HAP-1 (cell line): ENCODE measurements at places on chromosomes 4 and X.

- no peak for DNase-seq
These were observed 652.1 kb upstream of the AADAT start for GRCh38 chr4:170741856-170742255.

DNA sequence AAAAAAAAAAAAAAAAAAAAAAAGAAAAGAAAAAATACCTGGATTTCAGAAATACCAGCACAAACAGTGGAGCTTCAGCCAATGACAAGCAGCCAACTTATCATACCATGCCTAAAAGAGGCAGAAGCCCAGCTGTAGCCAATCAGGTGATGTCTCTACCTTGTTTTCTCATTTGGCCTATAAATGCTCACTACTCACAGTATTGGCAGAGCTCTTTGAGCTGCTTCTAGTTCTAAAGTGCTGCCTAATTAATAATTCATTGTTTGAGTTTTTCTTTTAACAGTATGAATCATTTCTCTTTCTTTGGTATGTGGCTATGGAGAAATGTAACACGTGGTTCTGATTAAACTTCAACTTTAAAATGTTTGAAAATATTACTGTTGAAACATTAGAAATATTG is 188.8 kb upstream of the TECRL start:
- no peak for DNase-seq

GRCh38 chrX:139914421-139914820 is 18.4 kb downstream of the ATP11C start:
- no peak for DNase-seq

GRCh38 chrX:49292400-49293362 is 10.8 kb upstream of the GAGE10 start:
- peak; percentile 30 for DNase-seq

- peak; percentile 84 for DNase-seq
These were observed 155.1 kb downstream of the SHROOM3 start for GRCh38 chr4:76589872-76590797.

- no peak for DNase-seq
These were observed 143.2 kb downstream of the FRYL start for GRCh38 chr4:48636911-48637310.

- no peak for DNase-seq
These were observed 182.4 kb downstream of the COX18 start for GRCh38 chr4:72887152-72887551.

- no peak for DNase-seq
These were observed 47.6 kb downstream of the MID1IP1 start for GRCh38 chrX:38848671-38849455.

GRCh38 chr4:2070421-2071251 is 11.5 kb downstream of the NAT8L start:
- no peak for DNase-seq

DNA sequence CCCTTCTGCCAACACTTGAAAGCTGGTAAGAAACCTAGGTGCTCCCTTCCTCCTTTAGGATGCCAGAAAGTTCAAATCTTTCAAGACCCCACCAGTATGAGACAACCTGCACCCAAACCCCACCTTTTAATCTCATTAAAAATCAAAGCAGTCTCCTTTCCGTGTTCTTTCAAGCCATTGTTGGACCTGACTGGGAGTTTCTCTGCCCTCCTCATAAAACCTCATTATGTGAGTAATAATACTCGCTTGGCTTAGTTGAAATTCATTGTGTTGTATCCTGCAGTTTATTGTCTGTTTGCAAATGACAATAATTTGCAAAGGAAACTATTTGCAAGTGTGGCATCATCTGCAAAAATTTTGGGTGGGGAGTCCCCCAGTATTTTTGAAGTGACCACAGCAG is 133.2 kb upstream of the VEGFC start:
- peak; percentile 26 for DNase-seq

- DNase-seq, result peak; percentile 39
These were observed 94.9 kb upstream of the WDR17 start for GRCh38 chr4:175970724-175971123.

GRCh38 chr4:173370130-173370476 is 651 bp upstream of the SAP30 start:
- peak; percentile 20 for DNase-seq

- DNase-seq, result no peak
These were observed 8.0 kb upstream of the CPEB2 start for GRCh38 chr4:14994242-14994641.

DNA sequence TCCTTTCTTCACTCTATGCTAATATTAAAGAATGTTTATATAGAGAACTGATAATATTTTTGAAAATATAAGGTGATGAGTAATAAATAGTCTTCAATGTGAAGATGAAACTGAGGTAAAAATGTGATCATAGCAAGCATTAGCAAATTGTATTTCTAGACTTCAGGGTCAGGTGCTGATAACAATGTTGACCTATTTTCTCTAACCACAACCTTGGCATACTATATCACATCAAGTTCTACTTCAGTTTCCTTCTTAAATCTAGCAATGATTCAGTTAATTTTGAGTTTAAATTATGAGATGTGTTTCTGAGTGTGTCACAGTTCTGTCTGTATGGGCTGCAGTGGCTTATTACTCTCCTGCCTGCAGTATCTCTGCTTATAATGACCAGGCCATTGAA is 209.4 kb downstream of the RAPGEF2 start:
- no peak for DNase-seq

DNA sequence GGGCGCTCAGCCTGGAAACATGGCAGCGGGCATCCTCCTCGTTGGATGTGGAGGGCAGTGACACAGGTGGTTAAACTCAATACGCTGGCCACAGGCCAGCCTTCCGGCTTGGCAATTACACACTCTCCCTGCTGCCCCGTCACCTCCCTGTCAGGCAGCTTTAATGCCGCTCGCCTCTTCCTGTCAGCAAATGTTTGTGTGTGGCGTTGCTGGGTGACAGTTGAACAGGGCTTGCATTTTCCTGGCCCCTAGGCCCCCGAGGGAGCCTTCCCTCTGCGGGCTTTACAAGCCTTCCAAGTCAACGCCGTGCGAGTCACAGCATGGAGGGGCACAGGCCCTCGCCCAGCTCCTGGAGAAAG is 620.0 kb downstream of the BCOR start:
- no peak for DNase-seq

DNA sequence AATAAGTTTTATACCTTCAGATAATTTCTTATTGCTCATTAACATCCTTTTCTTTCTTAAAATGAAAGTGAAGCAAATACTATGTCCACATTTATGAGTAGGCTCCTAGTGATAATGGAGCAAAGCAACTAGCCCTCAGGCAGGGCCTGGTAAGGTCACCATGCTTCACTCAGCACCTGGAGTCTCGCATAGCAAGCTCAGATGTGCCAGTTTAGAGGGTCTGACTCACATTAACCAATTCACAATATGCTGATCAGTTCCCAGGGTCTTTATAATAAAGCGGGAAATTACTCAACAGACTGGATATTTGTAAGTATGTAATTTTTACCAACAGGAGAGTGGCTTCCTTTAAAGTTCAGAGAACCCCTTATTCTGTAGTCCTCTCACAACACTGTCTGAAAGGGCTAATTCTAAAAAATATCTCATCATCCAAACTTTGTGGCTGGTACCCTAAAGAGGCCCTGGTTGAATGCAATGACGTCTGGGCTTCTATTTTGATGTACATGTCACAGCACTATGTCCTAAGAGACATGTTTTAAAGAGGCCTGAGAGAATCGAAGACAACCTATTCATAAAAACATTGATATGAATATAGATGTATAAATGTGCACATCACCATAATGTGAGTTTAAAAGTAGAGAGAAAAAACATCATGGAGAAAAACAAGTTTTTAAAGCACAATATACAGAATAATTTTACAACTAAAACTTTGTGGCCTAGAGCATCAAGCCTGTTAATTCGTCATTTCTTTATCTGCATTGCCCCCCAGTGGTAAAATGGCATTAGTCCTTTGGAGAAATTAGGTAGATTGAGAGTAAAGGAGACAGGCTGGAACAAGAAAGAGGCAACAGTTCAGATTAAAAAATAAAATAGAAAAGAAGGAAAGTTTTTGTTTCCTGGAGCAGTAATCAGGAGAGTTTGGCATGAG is 44.3 kb downstream of the IL21 start:
- DNase-seq, result peak; percentile 51

GRCh38 chr4:23635468-23635867 is 254.4 kb downstream of the PPARGC1A start:
- DNase-seq, result no peak

DNA sequence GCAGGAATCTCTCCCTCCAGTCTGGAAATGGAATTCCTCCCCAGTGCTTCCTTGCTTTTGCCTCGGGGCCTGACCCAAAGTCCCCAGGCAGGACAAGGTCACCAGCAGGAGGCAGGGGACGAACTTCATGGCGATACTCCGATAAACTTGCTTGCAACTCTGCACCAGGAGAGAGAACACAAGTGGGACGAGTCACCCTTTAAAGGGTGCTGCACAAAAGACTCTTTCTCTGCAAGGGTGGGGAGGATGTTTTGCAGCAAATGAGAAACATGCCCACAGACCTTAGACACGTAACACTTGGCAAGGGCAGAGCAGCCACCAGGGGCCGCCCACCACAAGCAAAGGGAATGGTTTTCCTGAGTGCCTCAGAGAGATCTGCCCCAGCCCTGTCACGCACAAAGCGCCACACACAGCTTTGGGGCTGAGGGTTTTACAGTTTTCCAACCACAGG is at the start of gene FGFBP2:
FGFBP2 (minus strand) TSS at position 175 of the 451 bp plus-strand sequence; CDS start at position 129, 46 bp downstream.
- no peak for DNase-seq

DNA sequence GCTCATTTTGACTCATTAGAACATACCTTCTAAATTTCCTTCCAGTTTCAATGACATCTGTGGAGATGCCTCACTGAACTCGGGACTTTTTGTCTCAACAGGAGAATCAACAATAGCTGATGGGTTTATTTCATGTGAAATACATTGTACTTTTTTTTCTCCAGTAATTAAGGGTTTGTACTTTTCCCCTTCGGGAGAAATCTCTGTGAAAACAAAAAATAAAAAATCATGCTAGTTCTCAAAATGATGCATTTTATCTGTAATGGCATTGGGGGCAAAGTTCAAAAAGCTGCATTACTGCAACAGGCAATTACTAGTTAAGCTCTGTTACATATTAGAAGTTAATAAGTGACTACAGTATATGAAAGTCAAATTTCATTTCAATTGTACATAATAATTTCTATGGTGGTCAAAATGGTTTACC is 167.3 kb upstream of the SH3RF1 start:
- DNase-seq, result no peak

GRCh38 chrX:140354431-140355120 is 150.3 kb downstream of the SOX3 start:
- DNase-seq, result peak; percentile 77

DNA sequence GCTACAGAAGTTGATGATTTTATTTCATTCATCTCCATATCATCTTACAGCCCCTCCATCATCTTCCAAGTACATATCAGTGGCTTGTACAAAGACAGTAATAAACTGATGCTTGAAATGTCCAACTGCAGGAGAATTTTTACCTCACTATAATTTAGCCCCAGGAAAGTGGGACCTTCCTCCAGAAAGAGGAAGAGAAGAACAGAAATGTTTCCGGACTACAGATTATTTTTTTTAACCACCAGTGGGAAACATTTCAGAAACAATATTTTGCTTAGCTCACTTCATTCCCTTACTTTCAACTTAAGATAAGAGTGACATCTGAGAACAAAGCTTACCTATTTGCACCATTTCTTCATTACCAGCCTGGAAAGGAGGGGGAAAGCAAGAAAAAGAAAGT is 2.0 kb downstream of the ADAMTS3 start:
- no peak for DNase-seq

GRCh38 chr4:3713817-3714641 is 52.2 kb upstream of the ADRA2C start:
- DNase-seq, result no peak

DNA sequence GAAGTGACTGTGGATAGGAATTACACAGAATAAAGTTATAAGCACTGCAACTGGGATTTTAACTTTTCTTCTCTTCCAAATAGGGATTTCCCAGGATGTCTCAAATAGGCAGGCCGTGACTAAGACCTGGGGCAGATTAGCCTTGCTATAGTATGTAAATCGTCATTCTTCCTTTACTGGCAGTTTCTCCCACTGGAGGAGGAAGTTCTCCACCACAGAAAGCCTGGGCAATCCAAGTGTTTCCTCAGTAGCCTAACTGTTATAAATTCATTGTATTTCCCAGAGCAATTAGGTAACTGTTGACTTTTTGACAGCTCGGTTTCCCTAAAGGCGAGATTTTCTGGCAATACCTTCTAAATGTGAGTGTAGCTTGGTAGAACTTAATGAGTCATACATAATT is at the start of gene TNIP3:
TNIP3 (minus strand) TSS at position 31 of the 400 bp plus-strand sequence. CDS start 196 bp downstream, outside the sequence.
- no peak for DNase-seq

- no peak for DNase-seq
These were observed 410.2 kb downstream of the FAM47A start for GRCh38 chrX:33721927-33722326.

DNA sequence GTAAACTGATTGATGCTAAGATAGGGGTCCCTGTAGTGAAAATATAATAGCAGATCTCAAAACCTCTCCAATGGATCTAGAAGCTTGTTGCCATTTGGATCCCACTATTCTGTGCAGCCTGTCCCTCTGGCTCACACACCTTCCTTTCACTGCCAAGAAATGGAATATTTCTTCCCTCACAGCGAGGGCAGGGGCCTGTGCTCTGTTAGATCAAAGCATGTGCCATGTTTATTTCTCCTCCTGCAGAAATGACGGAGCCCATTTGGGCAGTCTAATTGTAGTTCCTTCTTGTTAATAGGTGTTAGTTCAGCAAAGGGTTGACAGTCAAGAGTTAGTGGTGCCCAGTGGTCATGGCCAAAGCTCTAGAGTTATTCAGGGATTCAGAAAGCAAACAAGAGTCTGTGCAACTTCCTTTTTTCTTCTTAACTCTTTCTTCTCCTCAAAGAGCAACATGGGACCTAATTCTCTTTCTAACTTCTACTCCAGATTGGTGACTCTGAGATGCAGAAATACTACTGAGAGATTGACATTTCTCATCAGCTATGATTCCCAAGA is 106.8 kb downstream of the STOX2 start:
- no peak for DNase-seq

GRCh38 chr4:109729117-109729717 is 653 bp downstream of the PLA2G12A start:
- DNase-seq, result no peak

DNA sequence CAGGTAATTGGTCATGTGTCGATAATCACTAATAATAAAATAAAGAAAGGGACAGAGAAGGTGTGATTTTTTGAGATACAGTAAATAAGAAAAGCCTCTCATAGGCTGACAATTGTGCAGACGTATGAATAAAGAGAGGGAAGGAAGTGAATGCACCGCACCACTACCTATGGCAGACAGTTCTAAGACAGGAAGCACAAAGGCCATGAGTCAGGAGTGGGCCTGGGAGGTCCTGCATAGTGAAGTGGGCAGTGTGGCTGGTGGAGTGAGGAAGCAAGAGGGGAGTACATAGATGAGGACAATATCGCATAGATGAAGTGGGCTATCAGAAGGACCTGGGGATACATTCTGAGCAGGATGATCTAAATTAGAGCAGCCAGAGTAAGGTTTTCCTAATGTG is 75.6 kb downstream of the BMP3 start:
- DNase-seq, result no peak

GRCh38 chr4:169571435-169571834 is 40.9 kb downstream of the NEK1 start:
- DNase-seq, result no peak

- peak; percentile 28 for DNase-seq
These were observed 132.5 kb upstream of the NHS start for GRCh38 chrX:17242470-17242869.
